Stimulated activated CD4-positive, alpha-beta T cell treated with anti-CD3 and anti-CD28 coated beads, Interleukin-4, amount 100 ng/mL, for 24 hours (primary cell): ENCODE measurements at places on chromosomes 1 and 21.
A peak's percentile ranks its signal among the peaks of the same experiment; 100 is the strongest.

GRCh38 chr1:82995951-82996350 lies 1003.0 kb downstream of the TTLL7 start:
- DNase-seq: no peak

DNA sequence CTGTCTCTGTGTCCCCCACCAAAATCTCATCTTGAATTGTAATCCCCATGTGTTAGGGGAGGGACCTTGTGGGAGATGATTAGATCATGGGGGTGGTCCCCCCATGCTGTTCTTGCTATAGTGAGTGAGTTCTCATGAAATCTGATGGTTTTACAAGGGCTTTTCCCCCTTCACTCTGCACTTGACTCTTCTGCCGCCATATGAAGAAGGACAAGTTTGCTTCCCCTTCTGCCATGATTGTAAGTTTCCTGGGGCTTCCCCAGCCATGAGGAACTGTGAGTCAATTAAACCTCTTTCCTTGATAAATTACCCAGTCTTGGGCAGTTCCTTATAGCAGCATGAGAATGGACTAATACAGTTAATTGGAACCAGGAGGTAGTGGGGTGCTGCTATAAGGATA lies 137.1 kb upstream of the RAB4A start:
- no peak for DNase-seq

DNA sequence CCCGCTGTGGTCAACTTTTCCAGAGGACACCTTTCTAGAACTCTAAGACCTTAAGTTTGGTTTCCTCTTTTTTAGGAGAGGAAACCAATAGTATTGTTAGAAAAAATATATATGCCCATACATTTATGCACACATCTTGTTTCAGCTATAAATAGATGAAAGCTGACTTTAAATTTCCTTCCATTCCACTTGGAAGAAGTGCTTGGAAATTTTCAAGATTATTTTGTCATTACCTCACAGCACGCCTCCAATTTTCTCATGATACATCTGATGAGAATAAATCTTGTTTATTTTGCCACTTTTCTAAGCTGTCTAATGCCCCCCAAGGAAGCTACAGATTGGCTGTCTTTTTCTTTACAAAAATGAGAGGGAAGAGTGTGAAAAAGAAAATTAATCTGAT lies 65.8 kb downstream of the NIBAN1 start:
- no peak for DNase-seq

- no peak for DNase-seq
These were observed 227.7 kb downstream of the SMYD3 start for GRCh38 chr1:246279402-246279801.

DNA sequence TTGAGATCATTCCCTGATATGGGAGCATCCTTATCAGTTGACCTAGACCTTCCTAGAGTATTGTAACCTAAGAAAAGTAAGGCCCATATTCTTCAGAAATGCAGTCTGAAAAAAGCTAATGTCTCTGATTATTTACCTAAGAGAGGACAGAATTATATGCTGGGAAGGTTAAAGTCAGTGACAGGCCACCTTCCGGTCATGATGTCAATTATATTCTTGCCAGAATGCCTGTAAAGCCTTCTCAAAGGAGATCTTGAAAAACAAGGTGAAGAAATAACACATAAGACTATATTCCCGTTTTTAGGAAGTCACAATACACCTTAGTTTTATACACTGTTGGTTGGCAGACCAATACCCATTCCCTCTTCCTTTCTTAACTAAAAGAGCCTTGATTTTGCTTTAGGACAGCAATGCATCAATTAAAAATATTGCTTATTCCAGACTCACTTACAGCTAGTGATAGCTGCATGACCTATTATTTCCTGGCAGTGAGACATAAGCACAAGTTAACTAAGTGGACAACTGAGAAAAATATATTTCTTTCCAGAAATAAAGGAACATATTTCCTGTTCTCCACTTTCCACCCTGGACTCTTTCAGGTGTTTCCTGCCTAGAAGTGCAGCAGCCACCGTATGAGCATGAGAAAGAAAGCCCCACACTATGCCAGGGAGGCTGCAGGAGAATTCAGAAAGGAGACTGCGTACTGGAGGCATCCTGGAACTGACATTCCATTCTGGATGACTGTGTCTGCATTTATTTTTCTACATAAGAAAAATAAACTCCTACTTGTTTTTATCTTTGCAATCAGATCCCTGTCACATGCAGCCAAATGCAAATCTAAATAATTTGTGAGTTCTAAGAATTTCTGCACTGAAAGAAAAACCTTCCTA lies 332.9 kb upstream of the PTBP2 start:
- DNase-seq: no peak

DNA sequence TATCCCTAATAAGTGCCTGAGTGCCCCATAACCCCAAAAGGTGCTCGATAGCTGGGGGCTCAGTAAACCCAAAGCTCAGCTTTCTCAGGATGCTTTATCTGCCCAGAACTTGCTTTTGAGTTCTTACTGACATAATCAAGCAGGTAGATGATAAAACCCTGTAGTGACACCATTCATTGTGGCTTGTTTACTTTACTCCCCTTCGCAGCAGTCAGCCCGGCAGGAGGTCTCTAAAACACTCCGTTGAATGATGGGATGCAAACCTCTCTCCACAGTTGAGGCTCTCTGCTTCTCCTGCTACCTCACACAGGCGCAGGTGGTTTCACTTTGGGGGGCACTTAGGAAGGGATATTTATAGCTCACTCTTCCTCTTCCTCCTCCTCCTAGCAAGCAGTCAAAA lies 349.4 kb downstream of the HLX start:
- DNase-seq: no peak

- peak; percentile 63 for DNase-seq
These were observed 36.7 kb downstream of the CAPN2 start for GRCh38 chr1:223748773-223749733.

DNA sequence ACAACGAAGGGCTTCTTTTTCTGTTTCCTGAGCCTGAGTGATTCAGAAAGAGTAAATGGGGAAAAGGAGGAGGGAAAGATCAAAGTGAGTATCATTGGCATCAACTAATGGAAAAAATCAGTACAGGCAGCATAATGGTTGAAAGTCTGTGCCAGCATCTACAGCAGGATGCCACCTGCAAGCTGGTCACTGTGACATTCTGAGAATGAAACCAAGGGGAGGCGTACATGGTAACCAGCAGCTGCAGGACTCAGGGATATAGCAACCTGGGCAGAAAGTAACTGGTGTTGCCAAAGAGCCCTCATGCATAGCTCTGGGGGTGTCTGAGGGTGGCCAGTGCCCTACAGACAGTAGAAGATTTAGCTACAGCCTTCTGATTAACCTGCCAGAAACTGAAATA lies 305.9 kb downstream of the BRINP2 start:
- no peak for DNase-seq

DNA sequence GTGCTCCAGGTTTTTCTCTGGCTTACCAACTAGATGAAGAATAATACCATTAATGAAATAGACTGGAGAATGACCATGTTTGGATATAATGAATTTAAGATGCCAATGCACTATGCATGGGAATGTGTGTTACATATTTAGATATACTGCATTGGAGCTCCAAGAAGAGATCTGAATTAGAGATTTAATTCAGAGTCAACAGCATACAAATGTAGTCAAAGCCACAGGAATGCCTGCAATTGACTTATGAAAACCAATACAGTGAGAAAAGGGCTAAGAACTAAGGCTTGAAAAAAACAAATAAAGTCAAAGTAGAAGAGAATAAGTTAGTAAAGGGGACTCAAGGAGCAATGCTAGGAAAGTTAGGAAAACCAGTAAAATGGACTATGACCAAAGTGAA lies 59.1 kb downstream of the USP24 start:
- no peak for DNase-seq

- no peak for DNase-seq
These were observed 356.4 kb downstream of the PTPRU start for GRCh38 chr1:29592731-29593130.

DNA sequence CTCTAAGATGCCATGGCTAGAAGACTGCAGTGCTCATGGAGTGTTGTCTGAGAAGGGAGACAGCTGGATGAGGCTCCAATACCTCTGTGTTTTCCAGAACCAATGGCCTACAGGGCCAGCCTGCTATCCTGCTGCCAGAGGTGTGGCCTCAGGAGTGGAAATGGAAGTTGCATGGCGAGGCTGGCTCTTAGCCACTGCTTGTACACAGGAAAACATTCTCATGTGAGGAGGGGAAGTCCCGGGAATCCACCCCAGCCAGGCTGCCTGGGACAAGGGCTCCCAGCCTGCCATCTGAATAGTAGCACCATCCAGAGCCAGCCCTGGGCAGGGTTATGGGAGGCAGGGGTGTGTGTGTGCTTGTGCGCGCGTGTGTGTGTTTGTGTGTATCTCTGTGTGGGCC lies 56.5 kb downstream of the SDC3 start:
- DNase-seq: no peak

- DNase-seq: peak; percentile 86
These were observed 520 bp downstream of the PLEKHN1 start for GRCh38 chr1:966704-967300.

- peak; percentile 31 for DNase-seq
These were observed 22.8 kb upstream of the ELOA start for GRCh38 chr1:23720256-23720995.

DNA sequence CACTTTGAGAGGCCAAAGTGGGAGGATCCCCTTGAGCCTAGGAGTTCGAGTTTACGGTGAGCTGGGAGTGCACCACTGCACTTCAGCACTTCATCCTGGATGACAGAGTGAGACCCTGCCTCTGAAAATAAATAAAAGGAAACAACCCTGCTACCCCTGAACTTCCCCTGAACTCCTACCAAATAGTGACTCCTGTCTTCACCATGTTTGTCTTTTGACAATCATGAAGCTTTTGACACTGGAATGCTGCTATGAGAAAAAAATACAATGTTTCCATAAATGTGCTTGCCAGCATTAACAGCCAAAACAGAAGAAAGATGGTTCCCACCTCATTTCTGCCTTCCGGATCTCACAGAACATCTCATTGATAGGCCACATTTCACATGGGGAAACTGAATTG lies 10.4 kb downstream of the ZBTB8A start:
- no peak for DNase-seq

- DNase-seq: no peak
These were observed 2.8 kb downstream of the S100A10 start for GRCh38 chr1:151990856-151991198.

GRCh38 chr1:204418174-204419063 lies 6.8 kb upstream of the PPP1R15B start:
- DNase-seq: no peak

- no peak for DNase-seq
These were observed 167.7 kb downstream of the SIPA1L2 start for GRCh38 chr1:232462213-232462612.

- no peak for DNase-seq
These were observed 9.0 kb downstream of the TRAF5 start for GRCh38 chr1:211335522-211336157.

DNA sequence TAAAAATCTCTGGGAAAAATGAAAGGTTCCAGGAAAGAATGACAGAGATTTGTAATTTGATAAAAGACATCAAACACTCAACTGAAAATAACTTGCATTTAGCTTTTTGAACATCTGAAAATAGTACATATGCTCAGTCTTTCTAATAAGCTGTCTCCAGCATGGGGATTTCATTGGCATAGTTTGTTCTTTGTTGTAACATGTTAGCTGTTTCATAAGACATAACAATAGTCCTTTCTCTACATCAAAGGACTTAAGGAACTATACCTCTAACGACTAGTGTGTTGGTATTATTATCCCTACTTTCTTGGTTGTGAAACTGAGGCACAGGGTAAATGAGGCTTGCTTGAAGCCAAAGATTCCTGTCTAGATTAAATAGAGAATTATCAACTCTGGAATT lies 22.0 kb downstream of the EIF2B3 start:
- no peak for DNase-seq

GRCh38 chr21:26850116-26850643 lies 5.0 kb upstream of the ADAMTS1 start:
- no peak for DNase-seq

DNA sequence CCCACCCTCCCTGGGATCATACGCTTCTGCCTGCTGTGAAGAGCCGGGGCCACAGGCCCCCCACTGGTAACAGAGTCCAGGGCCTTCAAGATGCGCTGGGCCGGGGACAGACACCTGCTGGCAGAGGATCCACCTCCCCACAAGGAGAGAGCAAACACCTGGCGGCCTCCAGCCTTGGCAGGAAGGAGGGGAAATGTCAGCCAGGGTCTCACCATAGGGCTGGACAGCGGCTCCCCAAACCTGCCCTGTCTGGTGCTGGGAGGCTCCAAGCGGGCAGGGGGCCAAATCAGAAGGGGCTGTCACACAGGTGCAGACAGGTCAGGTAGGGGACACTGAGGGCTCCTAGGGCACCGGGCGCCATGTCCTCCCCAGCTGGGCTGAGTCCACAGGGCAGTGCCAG lies 58.9 kb downstream of the KCNAB2 start:
- DNase-seq: no peak

DNA sequence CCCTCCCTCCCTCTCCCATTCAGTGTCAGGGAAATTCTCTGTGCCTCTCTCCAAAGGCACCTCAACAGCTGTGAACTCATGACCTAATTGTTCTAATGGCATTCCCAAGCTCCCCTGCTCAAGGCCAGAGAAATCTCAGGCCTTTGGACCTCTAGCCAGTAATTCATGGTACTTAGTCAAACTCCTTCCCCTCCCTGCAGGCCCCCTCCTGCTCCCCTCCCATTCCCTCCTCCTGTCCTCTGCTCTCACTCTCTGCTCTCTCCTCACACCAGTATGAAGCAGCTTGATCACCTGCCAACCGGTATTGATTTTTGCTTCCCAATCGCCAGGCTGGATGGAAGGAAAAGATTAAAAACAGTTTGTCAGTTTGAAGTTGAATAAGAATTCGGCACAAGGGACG lies 370.5 kb upstream of the PBX1 start:
- DNase-seq: no peak

DNA sequence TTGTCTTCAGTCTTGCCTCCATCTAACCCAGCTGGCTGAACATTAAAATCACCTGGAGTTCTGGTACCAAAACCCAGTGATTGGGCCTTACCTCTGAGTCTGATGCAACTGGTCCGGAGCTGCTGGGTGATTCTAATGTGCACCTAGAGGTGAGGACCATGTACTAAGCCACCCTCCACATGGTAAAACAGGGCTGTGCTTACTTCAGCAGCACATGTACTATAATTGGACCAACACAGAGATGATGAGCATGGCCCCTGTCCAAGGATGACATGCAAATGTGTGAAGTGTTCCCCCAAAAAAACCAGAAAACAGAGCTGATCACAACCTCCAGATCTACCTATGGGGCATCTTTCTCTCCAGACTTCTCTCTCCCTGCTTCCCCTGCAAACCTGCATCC lies 37.0 kb downstream of the ELK4 start:
- DNase-seq: no peak

GRCh38 chr21:45167796-45168222 lies 93.4 kb downstream of the ADARB1 start:
- DNase-seq: no peak

GRCh38 chr1:212291505-212292134 lies 6.4 kb downstream of the PPP2R5A start:
- no peak for DNase-seq

- DNase-seq: no peak
These were observed 122.4 kb downstream of the MAST2 start for GRCh38 chr1:45925728-45926287.

- DNase-seq: peak; percentile 9
These were observed at the start of gene GNG12 for GRCh38 chr1:67832737-67833601. Gene GNG12 (minus strand): TSS chr1:67833467. CDS start chr1:67707686, 125,781 bp downstream.
